ENCODE measurements at places on chromosomes 1 and 21. TPM values are rescaled to one million over a fixed set of nuclear protein-coding genes. Genes with fewer than 3 reads are reported as not detected.

Gene PEX11B
- 30.5 TPM for total RNA-seq

Gene IFNAR1
- 47.8 TPM for total RNA-seq

Gene MYBPH
- not detected for total RNA-seq

Gene LCE1D
- total RNA-seq: not detected

Gene ANKRD65
- 0.38 TPM for total RNA-seq

Gene MATN1
- total RNA-seq: not detected

GRCh38 chr1:247376659-247377058, 39.3 kb upstream of the NLRP3 start:
- no peak for DNase-seq

DNA sequence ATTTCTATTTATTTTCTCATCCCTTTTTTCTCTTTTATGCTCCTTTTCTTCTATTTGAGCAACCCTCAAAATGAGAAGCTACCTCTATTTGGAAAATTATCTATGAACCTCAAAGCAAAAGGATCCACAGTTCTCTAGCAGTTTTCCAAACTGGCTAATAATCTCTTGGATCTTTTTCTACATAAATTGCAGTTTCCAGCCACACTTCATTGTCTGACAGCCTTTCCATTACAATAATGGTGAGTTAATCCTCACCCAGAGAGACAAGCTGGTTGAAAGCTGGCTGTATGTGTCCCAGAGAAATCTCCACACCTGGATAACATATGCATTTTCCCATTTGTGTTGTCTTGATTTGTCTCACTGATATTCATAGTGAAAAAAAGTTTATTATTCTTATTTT, 16.5 kb upstream of the HSD17B7 start:
- DNase-seq: no peak

GRCh38 chr21:45122432-45123132, 48.2 kb downstream of the ADARB1 start:
- DNase-seq: no peak

GRCh38 chr1:209667708-209668107, 7.5 kb upstream of the G0S2 start:
- no peak for DNase-seq

DNA sequence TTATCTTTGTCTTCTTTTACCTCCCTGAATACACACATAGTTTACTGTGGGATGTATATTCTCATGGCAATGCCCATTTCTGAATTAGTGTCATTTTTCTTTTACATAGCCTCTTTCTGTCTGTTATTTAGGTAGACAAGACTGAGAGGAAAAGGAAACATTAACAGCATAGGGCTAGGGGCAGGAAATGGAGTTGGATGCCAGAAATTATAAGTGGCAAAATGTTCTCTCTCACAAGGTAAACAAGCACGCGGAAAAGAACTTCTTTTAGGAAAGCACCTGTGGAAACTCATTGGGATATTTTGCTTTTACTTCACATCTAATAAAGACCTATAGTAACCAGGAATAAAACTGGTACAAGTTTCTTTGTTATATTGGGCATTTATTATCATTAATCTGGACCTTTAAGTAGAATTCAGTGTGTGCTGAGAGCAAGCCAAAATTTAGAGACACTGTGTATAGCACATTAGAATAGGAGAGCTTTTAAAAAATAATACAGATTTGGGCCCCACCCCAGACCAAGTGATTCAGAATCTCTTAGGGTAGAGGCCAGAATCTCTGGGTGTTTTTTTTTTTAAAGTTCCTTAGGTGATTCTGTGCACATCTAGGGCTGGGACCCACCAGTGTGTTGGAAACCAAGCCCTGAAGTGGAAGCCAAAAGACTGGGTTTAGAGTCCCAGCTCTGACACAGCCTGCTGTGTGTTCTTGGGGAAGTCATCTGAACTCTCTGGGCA, 32.7 kb downstream of the S100A10 start:
- DNase-seq: peak; percentile 66

DNA sequence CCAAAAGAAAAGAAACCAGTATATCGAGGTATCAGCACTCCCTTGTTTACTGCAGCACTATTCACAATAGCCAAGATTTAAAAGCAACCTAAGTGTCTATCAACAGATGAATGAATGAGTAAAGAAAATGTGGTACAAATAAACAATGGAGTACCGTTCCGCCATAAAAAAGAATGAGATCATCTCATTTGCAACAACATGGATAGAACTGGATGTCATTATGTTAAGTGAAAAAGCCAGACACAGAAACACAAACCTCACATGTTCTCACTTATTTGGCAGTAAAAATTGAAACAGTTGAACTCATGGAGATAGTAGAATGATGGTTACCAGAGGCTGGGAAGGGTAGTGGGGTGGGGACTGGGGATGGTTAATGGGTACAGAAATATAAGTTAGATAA, 4.3 kb upstream of the GNG5 start:
- no peak for DNase-seq

DNA sequence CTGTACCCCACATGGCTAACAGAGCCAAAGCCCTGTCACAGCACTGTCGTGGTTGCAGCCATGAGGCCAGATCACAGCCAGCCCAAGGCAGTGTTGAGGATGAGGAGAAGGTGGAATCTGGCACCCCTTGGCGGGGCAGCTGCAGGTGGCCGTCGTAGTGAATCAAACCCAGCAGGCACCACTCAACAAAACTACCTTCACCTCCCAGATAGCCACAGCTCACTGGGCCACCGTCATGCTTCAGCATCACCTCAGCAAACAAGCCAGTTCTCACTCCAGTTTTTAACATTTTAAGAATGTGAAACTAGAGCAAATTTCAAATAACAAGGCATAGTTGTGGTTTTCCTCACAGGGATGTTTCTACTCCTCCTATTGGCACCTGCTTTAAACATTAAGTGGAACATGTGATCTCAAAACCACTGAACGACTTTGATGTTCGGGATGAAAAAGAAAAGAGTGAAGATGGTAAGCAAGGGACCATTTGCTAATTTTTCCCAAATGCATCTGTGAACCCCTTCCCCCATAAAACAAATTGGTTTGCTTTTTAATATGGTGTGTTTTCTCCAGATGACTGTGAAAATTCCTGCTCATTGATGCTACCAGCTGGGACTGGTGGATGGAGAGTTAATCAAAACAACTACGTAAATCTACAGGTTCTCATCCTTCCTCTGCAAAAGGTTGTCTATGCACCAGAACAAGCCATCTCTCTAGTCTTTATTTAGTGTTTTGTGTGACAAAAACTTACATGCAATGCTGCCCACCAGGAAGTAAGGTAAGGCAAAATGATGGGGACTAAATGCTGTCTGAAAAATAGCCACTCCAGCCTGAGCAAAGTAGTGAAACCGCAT, 45.5 kb downstream of the TOR1AIP2 start:
- no peak for DNase-seq

GRCh38 chr1:161427733-161428516, 60.2 kb upstream of the CFAP126 start:
- DNase-seq: peak; percentile 25

- no peak for DNase-seq
Measured at GRCh38 chr1:117710710-117711109, 104.9 kb downstream of the TENT5C start.

DNA sequence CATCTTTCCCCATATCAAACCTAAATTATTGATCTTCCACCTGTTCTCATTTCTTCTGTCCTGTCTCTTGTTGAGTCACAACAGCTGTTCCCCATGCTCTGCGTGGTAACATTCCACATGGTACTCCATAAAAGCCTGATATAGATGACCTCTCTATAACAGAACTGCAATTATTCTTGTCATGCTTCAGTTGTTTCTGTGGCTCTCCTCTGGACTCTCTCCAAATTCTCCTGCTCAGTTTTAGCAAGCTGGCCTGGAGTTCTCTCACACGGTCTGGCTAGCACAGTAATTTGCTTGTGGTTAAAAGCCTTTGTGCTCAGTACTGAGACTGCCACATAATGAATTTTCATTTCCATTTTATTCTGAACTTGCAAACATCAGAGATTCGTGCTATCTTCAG, 10.6 kb upstream of the LRRC39 start:
- no peak for DNase-seq

GRCh38 chr21:42067531-42068255, 3.4 kb upstream of the UMODL1 start:
- DNase-seq: no peak

DNA sequence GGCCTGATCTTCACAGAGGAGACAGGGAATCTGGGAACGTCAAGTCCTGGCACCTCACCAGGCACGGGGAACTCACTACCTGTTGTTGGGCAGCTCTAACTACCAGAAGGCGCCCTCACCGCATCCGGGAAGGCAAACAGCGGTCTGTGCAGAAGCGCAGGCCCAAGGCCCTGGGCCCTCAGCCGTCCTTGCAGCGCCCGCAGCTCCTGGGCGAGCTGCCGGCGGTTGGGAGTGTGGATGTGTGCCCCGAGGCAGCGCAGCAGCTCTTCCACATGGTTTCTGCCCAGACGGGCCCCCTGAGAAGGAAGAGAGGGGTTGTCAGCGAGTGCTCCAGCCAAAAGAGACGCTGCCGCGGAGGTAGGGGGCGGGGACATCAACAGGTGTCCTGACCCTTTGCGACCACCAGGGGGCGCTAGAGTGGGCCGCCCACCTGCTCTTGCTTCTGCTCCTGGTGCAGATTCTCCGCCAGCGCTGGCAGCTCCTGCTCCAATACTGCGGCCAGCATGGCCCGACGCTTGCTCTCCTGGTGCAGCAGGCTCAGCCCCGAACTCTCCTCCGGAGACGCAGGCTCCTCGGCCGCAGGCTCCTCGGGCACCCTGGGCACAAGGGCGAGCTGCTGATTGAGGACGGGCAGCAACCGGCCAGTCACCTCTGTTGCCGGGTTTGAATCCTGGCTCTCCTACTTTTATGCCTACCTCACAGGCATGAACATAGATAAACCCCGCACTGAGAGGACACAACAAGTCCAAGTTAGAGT, 9.3 kb downstream of the MAP3K6 start:
- peak; percentile 57 for DNase-seq

DNA sequence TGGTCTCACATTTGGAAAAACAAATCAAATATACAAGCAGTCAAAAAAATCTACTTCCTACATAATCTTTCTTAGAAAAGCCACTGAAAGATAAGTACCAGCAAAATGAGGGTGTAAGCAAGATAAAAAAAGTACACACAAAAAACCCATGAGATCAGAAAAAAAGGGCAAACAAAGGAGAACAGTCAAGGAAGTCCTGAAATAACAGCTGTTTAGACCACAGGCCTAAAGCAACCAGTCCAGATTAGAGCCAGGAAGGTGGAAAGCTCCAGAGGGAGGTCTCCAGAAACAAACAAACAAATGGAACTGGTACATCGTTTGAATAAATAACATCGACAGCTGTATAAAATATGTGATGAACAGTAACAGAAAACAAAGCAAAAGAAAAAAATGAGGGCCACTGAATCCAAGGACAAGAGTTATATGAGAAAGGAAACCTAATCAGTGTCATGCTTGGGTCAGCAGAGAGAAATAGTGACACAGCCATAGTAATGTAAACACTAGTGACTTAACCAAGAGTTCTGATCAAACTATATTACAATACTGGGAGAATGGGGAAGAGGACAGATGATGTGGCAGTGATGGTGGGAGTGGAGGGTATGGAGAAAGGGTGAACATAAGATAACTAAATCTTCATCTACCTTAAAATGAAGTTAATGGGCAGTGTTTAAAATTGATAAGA, 67.5 kb downstream of the NVL start:
- DNase-seq: peak; percentile 89
